ENCODE measurements at places on chromosomes 11 and 22.
A peak's percentile ranks its signal among the peaks of the same experiment; 100 is the strongest.

DNA sequence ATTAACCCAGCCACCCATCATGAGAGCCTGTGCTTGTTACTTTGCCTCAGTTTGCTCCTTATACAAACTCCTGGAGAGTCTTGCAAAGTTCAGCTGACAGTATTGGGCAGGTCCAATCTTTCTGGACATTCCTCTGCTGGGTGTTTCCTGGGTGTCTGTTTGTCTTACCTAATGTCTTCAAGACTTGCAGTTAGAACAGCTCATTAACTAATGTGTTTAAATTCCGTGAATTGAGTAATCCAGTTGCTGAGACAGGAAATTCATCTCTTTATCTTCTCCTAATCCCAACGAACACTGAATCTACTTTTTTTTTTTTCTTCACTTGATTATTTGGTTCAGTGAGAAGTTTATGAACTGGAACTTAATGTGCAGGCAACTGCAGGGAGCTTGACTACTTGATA, 20.6 kb downstream of the BCO2 start:
- no peak for DNase-seq

DNA sequence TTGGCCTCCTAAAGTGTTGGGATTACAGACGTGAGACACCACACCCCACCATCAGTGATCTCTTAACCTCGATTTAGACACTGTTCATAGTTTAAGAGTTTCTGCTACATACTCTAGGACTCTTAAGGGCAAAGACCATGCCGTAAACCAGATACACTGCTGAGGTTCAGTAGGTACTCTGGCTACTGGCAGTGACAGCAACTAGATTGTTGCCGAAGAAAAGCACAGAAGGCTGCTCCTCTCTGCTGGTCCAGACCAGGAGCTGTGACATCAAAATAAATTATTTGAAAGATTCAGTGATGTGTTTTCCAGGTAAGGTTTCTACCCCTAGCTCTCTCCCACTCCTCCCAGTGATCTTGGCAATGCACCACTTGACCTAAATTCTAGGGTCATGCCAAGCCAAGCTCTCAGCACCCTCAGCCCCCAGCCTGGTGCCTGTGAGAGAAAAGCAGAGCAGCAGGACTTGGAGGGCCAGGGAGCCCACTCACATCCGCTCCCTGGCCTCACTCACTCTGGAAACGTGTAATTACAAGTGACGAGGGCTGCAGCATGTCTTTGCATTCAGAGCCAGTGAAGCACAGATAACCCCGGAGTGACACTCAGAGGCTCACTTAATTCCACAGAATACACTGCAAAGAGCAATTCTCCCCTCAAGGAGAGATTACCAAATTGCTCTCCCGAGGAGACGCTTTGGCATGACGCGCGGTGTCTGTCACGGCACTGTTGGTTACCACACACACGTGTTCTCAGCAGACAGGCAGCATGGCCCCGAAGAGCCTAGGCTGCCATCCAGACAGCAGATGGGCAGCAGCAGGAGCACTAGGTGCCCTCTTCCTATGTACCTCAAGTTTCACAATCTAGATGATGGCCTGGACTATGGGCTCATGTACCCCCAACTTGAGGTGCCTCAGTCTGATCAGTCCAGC, 96.9 kb upstream of the PITPNB start:
- no peak for DNase-seq

DNA sequence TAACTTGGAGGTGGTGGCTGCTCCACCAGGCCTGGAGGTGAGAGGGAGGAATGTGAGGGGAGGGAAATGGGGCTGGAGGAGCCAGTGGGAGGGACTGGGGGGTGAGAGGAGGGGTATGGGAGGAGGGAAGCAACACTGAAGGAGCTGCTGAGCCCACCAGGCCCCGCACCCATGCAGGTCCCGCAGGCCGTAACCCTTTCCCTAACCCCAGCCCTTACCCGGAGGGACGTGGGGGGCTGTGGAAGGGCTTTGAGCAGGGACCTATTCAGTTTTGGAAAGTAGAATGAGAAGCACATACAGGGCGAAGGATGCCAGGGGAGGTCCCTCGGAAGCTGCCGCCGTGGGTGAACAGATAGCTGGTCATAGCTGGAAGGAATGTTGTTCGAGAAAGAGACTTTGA, 33.9 kb upstream of the CRYBB3 start:
- DNase-seq = no peak

GRCh38 chr22:39664485-39665200, 94.1 kb downstream of the CACNA1I start:
- DNase-seq = peak; percentile 72

DNA sequence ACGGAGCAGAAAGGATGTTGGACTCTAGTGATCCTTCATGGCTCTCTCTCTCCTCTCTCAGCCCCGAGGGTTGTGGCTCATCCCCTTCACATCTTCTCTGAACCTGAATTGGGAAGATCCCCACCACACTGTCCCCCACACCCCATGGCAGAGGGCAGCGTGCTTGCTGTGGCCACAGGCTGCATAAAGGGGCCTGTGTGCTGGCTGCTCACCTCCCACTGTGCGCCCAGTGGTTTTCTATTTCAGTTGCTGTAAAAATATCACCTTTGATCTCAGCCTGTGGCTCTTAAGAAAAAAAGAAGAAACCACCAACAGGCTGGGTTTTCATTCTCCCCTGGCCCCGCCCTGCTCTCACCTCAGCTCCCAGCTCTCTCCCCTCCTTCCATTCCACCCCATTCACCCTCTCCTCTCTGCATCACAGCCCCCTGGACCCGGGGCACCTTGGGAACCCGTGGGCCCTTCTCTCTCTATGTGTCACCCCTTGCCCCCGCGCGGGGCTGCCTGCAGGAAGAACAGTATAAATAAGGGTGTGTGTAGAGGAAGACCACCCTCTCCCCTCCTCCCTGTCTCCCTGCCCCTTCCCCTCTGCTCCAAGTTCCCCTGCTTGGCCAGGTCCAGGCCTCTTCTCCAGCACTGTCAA, 25.8 kb upstream of the WNT11 start:
- DNase-seq = peak; percentile 83

GRCh38 chr22:46563381-46564083, 26.1 kb upstream of the CELSR1 start:
- DNase-seq = peak; percentile 87

- no peak for DNase-seq
Observed at GRCh38 chr11:69569306-69570200, 71.4 kb upstream of the CCND1 start.

DNA sequence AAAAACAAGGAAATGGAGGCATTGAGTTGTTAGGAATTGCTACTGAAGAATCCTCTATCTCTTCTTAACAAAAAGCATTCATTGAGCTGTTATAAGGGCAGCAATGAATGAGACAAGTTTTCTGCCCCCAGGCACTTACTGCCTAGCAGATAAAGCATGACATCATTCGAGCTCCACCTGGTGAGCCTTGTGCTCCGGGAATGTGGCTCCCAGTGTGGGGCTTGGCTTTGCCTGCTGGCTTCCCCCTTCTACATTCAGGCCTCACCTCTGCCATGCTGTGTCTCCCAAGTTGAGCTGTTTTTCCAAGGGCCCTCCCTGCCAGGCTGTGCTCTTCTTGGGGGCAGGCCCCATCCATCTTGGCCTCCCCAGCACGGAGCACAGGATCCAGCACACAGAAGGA, 56.9 kb upstream of the EIF3D start:
- DNase-seq = no peak

GRCh38 chr11:72250661-72251464, 6.9 kb upstream of the PHOX2A start:
- DNase-seq = no peak

- DNase-seq = no peak
Observed at GRCh38 chr11:1171985-1172728, 14.4 kb downstream of the MUC5AC start.

DNA sequence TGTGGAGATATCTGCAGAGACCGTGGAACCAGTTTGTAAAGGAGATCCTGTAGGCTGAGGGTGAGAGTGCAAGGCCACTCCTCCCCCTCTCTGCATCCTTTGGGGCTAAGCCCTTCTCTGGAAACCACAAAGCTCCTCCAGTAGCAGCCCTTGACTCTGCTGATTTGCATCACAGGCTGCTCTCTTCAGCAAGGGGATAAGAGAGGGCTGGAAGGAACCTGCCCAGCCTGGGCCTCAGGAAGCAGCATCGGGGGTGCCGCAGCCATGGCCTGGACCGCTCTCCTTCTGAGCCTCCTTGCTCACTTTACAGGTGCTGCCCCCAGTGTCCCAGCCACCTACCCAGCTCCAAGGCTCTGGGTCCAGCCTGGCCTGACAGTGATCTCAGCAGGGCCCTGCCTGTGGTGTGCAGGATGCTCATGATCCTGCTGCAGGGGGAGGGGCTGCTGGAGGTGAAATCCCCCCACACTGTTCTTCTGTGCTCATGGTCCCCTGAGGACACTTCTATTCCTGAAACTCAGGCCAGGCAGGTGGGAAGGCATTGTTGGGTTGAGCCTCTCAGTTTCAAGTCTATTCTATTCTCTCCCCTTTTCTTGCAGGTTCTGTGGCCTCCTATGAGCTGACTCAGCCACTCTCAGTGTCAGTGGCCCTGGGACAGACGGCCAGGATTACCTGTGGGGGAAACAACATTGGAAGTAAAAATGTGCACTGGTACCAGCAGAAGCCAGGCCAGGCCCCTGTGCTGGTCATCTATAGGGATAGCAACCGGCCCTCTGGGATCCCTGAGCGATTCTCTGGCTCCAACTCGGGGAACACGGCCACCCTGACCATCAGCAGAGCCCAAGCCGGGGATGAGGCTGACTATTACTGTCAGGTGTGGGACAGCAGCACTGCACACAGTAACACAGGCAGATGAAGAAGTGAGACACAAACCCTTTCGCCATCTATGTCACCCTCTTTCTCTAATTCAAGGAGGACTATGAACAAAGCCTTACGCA, 68.5 kb upstream of the IGLL5 start:
- DNase-seq = peak; percentile 62

DNA sequence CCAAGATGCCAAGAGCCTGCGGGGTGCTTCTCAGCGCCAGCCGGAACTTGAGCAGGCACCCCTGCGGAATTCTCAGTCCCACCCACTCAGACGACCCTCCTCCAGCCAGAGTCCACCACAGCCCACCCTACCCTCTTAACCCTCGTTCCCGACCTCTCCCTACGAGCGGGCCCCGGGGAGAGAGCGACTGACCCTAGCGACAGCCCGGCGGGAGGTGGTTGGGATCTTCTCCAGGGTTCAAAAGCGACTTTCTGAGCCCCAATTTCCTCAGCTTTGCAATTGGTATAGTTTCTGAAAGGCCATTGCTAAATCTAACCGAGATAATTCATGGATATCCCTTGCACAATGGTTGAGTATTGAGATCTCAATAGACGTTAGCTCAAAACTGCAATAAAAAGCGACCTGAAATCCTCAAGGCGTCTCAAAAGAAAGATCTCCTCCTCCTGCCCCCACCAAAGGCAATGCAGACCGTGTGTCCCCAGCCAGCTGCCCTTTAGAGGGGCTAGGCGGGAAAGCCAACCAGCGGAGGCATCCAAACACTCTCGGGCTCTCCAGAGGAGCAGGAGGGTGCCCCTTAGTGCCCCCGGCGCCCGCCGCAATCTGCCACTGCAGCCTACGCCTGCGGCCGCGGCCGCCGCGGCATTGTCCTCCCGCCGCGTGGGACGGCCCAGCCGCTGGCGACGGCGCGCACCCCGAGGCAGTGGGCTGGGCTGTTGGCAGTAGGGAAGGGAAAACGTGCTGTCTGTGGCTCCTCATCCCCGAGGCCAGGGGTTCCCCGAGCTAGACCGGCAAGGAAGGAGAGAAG, 1.5 kb upstream of the SLC6A5 start:
- DNase-seq = no peak

DNA sequence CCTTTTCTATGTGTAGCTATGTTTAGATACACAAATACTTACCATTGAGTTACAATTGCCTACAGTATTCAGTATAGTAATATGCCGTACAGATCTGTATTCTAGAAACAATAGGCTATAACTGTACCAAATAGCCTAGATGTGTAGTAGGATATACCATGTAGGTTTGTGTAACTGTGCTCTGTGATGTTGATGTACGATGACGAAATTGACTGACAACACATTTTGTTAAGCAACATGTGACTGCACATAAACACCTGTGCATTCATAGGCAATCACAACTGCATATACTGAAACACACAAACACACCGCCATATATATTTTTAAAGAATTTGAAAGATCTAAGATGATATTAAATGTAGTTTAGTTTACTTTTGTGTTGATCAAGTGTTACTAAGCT, 60.4 kb downstream of the TEAD1 start:
- DNase-seq = no peak

DNA sequence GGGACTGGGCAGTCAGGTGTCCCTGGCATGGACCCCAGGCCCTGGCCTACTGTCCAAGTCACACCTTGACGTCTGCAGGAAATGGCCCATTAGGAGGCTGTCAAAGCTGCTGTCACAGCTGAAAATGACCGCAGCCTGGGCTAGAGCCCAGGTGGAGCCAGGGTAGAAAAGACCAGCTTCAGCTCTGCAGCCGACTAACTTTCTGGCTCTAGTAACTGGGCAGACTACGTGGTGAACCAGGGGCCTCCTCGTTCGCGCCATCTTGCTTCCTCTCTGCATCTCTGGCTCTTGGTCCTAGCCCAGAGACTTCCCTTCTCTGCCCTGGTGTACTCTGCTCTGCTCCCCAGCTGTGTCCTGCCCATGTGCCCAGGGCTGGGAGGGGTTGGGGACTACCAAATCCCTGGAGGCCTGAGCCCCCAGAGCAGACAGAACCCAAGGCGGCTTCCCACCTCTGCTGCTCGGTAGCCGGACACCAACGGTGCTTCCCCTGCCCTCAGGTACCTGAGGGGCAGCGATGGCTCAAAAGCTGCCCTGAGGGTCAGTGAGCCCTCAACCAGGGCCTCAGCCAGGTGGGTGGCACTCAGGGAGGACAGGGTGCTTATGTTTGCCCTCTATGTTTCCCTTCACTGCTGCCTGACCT, 19.7 kb downstream of the SART1 start:
- DNase-seq = no peak

DNA sequence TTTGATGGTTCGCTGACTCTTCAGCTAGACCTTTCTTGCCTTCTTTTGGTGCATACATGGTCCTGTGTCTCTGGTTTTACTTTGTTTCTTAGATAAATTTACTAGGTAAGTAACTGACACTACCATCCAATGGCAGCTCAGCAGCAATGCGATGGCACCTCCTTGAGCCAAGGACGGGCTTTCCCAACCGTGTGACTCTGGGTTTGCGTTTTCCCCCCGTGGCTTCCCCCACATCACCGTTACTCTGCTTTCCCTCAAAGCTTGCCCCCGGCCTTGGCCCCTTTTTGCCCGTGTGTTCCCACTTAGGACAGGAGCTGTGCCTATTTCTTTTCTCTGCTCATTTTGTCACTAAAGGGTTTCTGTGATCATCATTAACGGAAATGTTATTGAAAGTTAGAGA, 41.5 kb downstream of the TBC1D22A start:
- DNase-seq = no peak

GRCh38 chr11:60211206-60211605, 28.3 kb upstream of the MS4A6A start:
- DNase-seq = no peak

DNA sequence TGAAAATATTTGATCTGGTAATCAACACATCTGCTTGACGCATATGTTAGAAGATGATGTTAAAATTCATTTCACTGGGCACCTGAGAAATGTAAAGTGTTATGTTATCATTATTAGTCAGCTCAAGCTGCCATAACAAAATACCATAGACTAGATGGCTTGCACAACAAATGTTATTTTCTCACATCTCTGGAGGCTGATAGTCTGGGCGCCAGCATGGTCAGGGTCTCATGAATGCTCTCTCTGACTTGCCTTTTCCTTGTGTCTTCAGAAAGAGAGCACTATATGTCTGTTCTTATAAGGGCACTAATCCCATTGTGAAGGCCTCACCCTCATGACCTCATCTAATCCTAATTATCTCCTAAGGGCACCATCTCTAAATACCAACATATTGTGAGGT, 435.3 kb downstream of the NELL1 start:
- no peak for DNase-seq

- no peak for DNase-seq
Observed at GRCh38 chr22:43277091-43277490, 66.1 kb downstream of the SCUBE1 start.

All from GM13976 (cell line).